Heart right ventricle (tissue), 16 donors: ENCODE measurements at places on chromosomes 16 and 17. TPM values are rescaled to one million over a fixed set of nuclear protein-coding genes. Genes with fewer than 3 reads are reported as not detected.

Gene NPIPA8
- polyA plus RNA-seq: 10.8 TPM

Gene LGALS9B
- not detected for polyA plus RNA-seq

Gene TMEM88
- polyA plus RNA-seq: 121 TPM

Gene CDRT4
- 4.2 TPM for polyA plus RNA-seq

Gene TEDC2
- 0.29 TPM for polyA plus RNA-seq

Gene MYOCD
- 13.9 TPM for polyA plus RNA-seq

Gene FOXF1
- polyA plus RNA-seq: 0.16 TPM

Gene LITAFD
- not detected for polyA plus RNA-seq

Gene HBZ
- polyA plus RNA-seq: not detected

Gene TBC1D3E
- 0.03 TPM for polyA plus RNA-seq

- DNase-seq: no peak
Measured at GRCh38 chr16:20768121-20768520, 4.3 kb downstream of the ACSM3 start.

- DNase-seq: no peak
Measured at GRCh38 chr17:3615160-3615870, 6.1 kb upstream of the TRPV1 start.

- no peak for DNase-seq
Measured at GRCh38 chr16:693364-693763, 3.2 kb upstream of the WDR24 start.

DNA sequence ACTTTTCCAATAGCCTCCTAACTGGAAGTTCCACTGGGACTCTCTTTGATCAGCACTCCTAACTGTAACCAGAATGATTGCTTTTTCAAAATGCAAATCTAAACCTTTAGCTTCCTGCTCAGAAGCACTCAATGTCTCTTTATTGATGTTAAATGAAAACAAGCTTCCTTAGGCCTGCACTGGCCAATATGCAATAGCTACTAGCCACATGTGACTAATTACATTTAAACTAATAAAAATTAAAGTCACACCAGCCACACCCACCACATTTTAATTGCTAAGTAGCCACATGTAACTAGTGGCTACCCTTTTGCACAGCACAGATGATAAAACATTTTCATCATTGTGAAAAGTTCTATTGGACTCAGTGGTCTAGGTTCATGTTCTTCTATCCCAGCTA lies 31.8 kb downstream of the FAM20A start:
- no peak for DNase-seq

GRCh38 chr16:14249291-14250032 lies 178.3 kb downstream of the MRTFB start:
- no peak for DNase-seq

DNA sequence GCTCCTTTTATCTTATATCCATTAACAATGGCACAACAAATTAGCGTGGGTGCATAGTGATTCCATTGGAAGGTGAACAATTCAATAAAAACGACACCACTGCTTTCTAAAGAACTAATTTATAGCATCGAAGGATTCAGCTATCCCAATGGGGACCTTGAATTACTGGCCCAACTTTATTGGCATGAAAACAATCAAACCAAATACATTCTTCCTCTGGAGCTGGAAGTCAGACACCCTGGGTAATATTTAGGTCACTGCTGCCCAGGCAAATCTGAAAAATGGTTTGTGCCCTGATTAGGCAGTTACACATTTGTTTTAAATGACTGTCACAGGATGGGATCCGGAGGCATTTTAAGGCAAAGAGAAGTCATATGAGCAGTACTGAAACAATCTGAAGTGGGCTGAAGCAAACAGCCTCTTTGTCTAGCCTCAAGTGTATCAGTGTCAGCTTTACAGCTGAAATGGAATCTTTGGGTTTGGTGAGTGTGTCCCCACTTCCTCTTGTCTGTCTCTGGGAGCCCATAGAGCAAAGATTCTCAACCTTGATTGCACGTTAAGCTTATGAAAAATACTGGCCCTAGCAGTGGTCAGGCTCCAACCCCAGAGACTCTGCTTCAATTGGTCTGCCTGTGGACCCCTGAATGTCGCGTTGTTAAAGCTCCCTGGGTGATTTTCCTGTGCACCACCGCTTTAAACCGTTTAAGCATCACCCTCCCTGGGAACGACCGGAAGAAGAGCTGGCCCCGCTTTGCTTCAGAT lies 30.3 kb downstream of the CDK5R1 start:
- no peak for DNase-seq

GRCh38 chr16:56042416-56042815 lies 148.9 kb upstream of the GNAO1 start:
- DNase-seq: no peak

DNA sequence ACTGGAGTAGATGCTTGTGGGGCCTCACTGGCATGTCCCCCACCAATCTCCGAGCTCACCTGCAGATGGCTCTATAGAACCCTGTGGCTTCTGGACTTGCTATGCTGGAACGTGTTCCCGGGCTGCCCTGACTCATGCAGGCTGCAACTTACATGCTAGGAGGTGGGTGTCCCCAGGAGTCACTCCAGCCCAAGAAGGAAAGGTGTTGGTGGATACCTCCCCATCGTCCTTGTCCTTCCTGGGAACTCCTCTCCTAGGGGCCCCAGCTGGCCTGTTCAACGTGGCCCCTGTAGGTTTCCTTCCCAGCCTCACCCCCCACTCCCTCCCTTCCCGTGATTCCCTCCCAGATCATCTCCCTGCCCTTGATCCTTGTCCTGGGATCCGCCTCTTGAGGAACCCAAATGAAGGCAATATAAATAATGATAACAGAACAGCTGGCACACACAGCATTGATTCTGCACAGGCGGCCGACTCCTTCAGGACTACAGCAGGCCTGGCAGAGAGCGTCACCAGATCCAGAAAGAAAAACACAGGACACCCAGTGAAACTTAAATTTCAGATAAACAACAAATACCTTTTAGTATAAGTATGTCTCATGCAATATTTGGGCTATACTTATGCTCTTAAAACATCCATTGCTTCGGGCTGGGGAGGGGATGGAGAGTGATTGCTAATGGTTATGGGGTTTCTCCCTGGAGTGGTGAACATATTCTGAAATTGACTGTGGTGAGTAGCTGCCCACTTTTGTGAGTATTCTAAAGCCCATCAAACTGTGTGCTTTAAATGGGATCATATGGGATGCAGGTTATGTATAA lies 221.1 kb upstream of the GSE1 start:
- DNase-seq: peak; percentile 2

DNA sequence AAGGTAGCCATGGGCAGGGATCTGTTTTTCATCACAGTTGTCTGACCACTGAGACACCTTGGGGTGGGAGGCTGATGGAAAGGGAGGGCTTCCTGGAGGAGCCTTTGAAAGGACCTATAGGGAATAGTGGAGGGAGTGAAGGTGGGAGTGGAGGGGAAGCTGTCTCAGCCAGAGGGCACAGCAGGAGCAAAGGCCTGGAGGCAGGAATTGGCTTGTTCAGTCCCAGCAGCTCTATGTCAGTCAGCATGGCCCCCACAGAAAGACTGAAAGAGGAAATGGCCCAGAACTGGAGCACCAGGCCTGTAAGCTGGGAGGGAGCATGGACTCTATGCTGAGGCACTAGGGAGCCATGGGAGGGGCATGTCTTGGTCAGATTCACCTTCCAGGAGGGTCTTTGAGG lies 12.8 kb upstream of the CBFB start:
- DNase-seq: no peak

DNA sequence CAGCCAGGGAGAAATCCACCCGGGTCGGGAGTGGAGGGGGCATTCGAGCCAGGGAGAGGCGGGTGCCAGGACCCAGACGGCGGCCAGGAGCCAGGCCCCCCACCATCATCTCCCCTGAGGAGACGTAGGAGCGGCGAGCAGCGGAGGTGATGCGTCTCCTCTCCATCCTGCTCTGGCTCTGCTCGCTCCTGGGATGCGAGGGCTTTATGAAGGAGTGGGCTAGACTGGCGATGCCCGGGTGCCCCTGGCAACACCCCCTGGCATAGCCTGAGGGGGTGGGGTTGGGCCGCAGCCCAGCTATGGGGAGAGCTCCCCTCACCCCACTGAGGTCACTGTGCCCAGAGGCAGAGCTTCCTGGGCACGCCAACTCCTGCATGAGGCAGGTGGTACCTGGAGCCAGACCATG lies at the start of gene GFAP:
GFAP (minus strand) TSS at position 180 of the 406 bp plus-strand sequence; CDS start at position 166, 14 bp downstream.
- DNase-seq: no peak

DNA sequence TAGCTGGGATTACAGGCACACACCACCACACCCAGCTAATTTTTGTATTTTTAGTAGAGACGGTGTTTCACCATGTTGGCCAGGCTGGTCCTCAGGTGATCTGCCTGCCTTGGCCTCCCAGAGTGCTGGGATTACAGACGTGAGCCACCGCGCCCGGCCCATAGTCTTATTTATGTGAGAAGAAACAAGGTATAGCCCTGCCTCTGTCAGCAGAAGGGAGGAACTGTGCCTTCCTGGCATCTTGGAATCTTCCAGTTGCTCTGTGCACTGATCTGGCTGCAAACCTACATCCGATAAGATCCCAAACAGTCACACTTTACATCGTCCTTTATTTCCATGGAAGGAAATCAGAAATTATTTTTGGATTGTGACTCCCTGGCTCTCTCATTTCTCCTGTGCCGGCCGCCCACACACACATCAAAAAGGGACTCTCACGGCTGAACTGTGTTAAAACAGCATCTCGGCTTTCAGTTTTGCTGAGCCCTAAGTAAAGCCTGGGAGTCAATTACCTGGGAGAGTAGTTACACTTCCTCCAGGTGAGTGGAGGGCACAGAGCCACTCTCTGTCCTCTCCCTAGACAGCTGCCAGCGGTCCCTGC lies 23.3 kb downstream of the WIPI1 start:
- DNase-seq: no peak

DNA sequence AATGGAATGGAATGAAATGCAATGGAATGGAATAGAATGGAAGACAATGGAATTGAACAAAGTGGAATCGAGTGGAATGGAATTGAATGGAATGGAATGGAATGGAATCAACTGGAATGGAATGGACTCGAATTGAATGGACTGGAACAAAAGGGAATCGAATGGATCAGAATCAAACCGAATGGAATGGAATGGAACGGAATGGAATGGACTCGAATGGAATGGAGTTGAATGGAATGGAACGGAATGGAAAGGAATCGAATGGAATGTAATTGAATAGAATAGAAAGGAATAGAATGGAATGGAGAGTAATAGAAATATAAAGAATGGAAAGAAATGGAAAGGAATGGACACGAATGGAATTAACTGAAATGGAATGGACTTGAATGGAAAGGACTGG lies 475.2 kb upstream of the WSB1 start:
- DNase-seq: no peak

- no peak for DNase-seq
Measured at GRCh38 chr16:78813661-78814311, 714.3 kb downstream of the WWOX start.

- DNase-seq: no peak
Measured at GRCh38 chr16:68696514-68696913, 40.6 kb upstream of the CDH1 start.

DNA sequence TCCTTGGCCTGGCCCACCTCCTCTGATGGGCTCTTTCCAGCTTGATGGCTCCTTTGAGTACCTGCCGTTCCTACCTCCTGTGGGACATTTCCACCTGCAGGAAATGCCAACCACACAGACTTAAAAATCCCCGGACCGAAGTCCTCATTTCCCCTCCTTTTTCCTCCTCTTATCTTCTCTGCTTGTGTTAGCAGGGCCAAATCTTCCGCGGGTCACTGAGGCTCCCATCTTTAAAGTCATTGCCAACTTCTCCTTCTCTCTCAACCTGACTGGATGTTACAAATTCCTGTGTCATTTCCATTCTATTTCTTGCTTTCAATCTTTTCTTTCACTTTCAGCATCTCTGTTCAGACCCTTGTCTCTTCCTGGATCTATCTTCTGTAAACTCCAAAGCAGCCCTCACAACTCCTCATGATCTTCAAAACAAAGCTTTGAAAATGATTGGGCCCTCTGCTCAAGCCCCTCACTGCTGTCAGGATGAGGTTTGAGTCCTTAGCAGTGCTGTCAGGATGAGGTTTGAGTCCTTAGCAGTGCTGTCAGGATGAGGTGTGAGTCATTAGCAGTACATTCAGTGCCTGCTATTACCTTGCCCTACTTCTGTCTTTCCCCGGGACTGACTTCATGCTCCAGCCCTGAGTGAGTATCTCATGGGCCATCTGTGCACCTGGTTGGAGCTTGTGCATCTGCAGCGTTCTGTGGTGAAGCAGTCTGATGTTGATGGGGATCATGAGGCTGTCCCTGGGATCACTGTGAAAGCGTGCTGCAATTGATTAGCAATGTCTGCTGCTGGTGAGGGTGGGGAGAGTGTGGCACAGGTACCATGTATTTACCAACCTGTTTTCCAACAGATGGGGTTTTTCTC lies 100.1 kb downstream of the IRF8 start:
- no peak for DNase-seq

- peak; percentile 9 for DNase-seq
Measured at GRCh38 chr16:80369138-80369958, 171.4 kb upstream of the DYNLRB2 start.

DNA sequence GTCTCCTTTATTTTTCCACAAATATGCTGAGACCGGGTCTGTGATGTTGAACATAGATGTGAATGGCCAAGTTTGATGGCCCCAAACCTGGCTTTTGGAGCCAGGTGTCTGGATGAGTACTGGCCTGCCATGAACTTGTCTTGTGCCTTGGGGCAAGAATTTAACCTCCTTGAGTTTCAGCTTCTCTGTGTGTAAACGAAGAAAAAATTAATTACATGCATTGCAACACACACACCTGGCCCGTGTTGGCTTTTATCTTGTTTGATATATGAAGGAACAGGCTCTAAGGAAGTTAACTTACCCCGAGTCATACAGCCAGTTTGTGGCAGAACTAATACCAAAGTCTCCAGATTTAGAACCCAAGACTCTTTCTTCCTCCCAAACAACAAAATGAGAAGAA lies 13.1 kb downstream of the FBXO39 start:
- no peak for DNase-seq

GRCh38 chr16:47999595-47999994 lies 156.2 kb downstream of the ABCC12 start:
- no peak for DNase-seq

DNA sequence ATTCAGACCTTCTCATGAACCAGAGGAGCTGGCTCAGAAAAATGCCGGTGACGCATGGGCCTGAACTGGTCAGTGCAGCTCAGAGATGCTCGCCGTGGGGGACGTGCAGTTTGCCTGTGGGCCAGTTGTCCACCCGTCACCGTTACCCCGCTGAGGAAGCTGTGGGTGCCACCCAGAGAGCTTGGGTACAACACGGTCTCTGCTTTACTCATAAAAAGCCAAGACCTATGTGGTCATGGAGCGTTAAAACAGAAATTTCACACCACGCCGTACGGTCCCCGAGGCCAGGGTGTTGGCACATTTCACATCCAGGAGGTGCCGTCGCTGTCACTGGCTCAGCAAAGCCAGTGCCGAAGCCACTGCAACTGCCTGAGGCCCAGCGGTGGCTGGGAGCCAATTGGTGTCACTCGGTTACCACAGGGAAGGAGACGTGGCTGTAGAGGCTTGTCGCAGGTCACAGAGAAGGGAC lies 120.9 kb downstream of the METRNL start:
- DNase-seq: peak; percentile 59
